ENCODE measurements at places on chromosomes 5 and 9.

GRCh38 chr5:82754759-82755158 is 322.4 kb downstream of the TMEM167A start:
- DNase-seq, result no peak

DNA sequence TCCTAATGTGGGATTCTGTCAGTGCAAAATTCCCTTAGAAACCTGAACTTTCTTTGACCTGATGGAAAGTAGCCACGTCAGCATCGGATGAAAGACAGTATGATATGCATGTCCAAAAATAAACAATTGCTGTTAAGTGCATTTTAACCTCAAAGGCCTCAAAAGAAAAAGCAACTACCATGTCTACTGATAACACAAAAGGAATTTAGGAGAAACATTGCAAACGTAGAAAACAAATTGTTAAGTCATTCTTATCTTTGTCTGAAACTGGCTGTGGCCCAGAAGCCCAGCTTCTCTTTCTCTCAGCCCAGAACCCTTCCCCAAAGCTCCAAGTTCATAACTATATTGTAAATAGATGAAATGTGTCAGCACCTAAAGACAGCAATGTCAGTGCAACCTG is 11.1 kb upstream of the LHFPL2 start:
- DNase-seq, result no peak

- no peak for DNase-seq
These were observed 168.1 kb downstream of the GRIA1 start for GRCh38 chr5:153658606-153659005.

GRCh38 chr5:72123764-72124376 is 16.6 kb downstream of the MAP1B start:
- no peak for DNase-seq

GRCh38 chr5:87872986-87873385 is 395.7 kb downstream of the TMEM161B start:
- peak; percentile 55 for DNase-seq

Measured in NCI-H748 treated with DMSO at 0.1 percent for 48 hours (cell line).